NCI-H1092 treated with DMSO at 0.1 percent for 48 hours (cell line): ENCODE measurements at places on chromosomes 2 and 18.
A peak's percentile ranks its signal among the peaks of the same experiment; 100 is the strongest.

- DNase-seq = no peak
Measured at GRCh38 chr2:110853516-110853915, 121.1 kb downstream of the ACOXL start.

DNA sequence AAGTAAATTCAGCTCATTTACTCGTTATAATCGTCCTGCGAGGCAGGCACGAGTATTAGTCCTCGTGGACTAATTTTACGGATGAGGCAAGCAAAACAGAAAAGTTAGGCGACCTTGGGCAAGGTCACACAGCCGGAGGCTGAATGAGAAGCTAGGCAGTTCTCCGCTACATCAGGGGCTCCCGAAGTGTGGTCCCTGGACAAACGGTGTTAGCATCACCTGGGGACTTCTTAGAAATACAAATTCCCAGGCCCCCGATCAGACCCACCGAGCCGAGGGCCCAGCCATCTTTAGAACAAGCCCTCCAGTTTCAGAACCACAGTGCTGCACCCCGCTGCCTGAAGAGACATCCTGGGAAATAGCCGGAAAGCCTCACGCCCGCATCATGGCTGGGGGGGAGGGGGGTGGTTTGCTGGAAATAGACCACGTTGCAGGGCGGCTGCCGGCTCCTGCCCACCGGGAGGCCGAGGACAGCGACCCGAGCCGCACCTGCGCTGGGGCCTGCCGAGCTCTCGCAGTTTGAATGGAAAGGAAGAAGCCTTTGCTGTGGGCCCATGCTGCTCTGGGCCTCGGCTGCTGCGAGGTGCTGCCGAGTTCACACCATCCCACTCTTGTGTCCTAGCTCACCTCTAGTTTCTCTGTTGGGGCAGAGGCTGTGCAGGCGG, 72.2 kb downstream of the TFCP2L1 start:
- DNase-seq = no peak

DNA sequence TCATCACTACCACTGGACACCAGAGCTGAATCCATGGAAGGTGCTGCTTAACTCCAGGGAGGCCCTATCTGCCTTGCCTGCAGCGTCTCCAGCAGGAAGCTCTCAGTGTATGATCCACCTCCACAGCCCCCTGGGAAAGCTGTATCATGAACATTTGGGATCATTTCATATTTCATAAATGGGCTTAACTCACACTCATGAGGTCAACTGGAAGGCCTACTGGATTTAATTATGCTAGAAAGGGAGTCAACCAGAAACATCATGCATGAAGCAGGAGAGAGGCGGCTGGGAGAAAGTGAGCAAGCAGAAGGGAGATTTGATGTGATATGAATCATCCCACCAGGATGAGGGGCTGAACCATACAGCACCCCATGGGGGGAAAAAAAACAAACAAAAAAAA, 537.7 kb downstream of the TNS1 start:
- no peak for DNase-seq

- no peak for DNase-seq
Measured at GRCh38 chr2:219273937-219274336, 5.2 kb upstream of the DNAJB2 start.

GRCh38 chr18:7742224-7742623, 175.1 kb downstream of the PTPRM start:
- no peak for DNase-seq

DNA sequence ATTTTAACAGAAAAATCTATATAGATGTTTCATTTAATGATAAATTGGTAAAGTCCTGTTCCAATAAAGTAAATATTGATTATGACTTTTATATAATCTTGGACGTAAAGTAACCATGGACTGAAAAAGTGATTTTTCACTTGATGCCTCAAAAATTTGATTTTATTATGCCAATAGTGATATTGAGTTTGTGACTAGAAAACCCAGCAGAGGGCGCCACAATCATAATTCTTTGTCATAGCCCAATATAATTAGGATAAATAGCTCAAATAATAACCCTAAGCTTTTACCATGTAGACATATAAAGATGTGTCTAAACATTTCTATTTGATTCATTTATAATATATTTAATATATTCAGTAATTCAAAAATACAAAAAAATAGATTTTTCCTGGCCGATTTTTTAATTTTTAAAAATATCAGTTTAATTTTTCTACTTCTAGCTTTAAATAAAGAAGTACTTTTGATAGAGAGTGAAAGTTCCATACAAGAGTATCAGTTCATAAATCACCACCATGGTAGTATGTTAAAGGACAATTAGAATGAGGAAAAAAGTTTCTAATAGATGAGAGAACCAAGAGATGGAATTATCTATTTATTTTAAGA, 30.7 kb downstream of the CAMKMT start:
- peak; percentile 16 for DNase-seq

DNA sequence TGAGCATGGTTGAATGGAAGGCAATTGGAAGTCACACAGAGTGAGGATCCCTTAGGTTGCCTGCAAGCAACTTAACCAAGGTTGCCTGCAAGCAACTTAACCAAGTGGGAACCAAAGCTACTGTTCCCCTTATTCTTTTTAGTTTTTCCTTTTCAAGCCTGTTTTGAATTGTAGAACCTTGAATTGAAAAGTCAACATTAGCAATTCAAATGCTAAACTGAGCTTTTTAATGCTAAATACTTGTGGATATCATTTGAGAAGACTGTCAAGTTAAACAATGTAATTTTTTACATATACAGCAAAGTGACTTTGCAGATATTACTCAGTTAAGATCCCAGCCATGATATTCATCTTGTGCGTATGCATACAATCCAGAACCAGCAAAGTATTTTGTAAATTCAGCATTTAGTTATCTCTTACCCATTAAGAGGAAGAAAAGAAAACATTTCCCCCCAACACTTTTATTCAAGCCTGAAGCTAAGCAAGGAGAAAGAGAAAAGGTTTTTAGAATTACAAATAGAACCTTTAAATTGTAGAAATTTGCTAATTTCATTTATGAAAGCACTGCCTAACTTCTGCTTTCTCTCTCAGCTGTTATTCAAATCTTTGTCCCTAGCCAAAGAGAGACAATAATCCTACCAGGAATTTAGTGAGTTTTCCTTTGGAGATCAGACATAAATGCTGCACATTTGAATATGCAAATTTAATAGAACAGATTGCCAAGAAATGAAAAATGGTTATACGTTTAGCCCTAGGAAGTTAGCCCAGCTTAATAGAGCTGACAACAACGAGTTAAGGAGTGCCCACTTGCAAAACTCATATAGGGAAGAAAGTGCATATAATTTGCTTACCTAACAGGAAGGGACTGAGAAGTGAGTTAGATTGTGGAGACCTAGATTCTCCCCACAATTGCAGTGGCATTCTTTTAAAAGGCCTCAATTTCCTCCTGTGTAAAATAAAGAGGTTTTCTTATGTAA, 643.2 kb upstream of the PIK3C3 start:
- DNase-seq = no peak

DNA sequence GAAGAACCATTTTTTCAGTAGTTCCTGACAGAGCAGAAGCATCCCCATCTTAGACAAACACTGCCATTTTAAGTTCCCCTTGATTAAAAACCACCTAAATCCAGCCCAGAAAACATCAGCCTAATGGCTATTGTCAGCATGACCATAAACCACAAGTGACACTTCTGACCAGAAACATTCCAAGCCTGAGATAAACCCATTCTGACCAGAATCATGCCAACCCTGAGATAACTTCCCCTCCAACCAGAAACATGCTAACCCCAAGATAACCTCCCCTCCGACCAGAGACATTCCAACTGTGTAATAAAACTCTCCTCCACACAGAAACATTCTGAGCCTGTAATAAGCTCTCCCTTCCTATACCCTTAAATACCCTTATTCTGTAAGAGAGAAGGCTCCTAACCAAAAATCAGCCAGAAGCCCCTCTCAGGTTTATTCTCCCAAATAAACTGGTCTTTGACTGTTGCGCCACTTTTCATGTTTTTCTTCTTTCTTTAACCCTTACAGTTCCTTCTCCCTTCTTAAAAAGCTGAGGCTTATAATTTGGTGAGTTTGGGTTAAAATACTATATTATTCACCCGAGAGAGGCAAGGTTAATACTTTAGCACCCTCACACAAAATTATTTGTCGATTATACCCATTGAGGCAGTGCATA, 149.7 kb downstream of the HNMT start:
- DNase-seq = no peak
